ENCODE measurements at places on chromosomes 6 and 20. TPM values are rescaled to one million over a fixed set of nuclear protein-coding genes. Genes with fewer than 3 reads are reported as not detected.

DNA sequence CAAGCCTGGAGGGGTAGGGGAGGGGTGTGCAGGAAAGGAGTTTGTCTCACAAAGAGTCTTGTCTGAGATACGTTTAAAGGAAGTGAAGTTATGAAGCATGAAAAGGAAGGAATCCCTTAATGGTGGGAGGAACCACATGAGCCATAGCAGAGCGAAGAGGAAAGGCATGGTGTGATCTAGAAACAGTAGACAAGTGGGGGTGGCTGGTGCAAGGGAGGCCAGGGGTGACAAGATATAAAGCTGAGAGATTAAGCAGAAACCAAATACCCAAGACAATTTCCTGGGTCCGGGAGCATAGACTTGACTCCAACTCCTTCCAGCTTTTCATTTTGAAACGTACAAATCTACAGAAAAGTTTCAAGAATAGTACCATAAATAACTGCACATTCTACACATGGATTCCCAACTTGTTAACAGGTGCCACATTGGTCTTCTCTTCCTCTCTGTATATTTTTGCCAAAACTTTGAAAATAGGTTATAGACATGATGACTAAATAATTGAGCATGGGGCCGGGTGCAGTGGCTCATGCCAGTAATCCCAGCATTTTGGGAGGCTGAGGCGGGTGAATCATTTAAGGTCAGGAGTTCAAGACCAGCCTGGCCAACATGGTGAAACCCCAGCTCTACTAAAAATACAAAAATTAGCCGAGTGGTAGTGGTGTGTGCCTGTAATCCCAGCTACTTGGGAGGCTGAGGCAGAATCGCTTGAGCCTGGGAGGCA lies 211.6 kb downstream of the SLC24A3 start:
- no peak for DNase-seq

- no peak for DNase-seq
These were observed 28.8 kb upstream of the TLDC2 start for GRCh38 chr20:36847009-36847709.

Gene SOX18
- 102 TPM for total RNA-seq

Gene COX7A2
- 274 TPM for total RNA-seq

DNA sequence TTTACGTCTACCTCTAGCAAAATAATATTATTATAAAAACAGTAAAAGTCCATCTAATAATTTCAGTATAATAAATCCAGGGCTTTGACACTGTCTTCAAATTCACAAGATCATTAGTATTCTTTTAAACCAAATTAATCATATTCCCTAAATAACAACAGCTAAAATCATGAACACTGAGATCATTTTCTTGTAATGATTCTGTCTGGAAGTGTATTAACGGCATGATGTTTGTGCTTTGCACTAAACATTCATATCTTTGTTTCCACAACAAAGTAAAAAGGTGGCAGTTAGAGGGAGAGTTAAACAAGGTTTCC lies 18.8 kb downstream of the HIVEP2 start:
- DNase-seq = no peak

DNA sequence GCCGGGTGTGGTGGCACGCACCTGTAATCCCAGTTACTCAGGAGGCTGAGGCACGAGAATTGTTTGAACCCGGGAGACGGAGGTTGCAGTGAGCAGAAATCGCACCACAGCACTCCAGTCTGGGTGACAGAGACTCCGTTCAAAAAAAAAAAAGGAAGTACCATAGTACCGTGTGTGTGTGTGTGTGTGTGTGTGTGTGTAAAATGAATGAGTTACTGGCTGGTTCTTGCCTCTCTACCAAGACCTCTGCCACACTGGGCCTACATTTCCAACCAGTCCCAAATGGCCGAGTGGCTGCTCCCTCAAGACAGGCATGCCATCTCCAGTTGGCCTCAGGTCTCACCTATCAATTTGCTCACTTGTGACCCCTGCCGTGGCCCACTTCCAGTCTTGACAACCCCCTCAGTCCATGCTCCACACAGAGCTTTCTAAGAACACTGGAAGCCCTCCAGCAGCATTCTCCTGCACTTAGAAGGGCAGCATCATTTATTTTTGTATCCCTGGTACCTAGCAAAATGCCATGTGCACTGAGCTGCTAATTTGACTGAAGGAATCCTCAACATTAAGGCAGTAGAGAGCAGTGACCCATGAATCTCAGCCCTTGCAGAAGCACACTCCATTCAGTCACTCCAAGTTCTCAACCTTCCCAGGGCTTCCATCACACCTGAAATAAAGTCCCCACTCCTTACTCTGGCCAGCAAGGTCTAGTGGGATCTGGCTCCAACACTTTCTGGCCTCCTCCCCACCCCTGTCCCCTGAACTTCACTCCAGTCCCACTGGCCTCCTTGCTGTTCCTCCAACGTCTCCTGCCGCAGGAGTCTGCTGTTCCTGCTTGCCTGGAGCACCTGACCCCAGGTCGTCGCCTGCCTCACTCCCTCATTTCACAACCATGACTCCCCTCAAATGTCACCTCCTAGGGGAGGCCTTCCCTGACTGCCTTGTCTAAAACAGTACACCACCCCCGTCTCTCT lies 29.9 kb downstream of the COX4I2 start:
- no peak for DNase-seq

GRCh38 chr20:47350181-47350550 lies 6.3 kb downstream of the ZMYND8 start:
- no peak for DNase-seq

DNA sequence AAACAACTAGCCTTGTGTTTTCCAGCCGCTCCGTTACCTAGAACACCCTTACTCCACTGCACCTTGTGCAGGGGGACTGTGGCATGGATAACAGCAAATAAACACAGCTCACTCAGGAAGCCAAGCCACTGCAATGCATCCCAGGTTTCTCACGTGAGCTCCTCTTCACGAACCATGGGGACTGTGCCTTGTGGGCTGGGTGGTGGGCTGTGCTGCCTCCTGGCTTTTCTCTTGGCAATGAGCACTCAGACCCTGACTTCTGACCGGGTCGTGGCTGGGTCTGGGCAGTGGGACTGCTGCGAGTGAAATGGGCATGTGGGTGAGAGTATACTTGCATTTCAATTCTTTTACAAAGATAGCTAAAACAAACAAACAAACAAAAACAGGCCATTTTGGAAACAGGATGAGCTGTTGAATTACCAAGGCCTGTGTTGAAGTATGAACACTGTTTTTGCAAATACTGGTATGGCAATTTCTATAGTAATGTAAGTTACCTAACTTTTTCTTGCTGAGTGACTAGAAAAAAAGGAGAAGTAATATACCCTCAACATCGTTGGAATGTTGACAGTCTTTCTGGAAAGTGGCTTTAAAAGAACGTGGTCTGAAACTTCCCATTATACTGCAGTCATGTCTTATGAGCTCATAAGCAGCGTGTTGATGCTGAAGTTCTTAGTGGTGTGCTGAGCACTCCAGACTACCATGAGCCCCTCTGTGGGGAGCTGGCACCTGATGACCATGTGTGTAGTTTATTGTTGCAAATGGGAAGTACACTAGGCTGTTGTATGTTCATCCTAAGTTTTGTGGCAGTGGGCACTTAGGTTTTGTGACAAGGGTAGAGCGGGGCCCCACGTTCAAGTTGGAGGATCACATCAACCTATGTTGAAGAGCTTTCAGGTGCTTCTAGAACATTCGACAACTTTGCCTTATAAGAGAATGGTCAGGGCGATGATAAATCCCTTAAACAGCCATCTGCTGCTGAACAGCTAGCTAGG lies 120.4 kb downstream of the ARMC2 start:
- no peak for DNase-seq

Gene PNPLA1
- total RNA-seq = not detected

Gene CDYL
- total RNA-seq = 23.3 TPM

GRCh38 chr20:46299078-46299477 lies 9.2 kb downstream of the CDH22 start:
- no peak for DNase-seq

GRCh38 chr20:36881331-36881730 lies 5.4 kb downstream of the TLDC2 start:
- no peak for DNase-seq

Gene CGA
- total RNA-seq = not detected

Gene PAX1
- total RNA-seq = not detected

Gene SAMD3
- total RNA-seq = 1.1 TPM

- DNase-seq = no peak
These were observed 164.5 kb upstream of the RIPOR2 start for GRCh38 chr6:25100288-25100687.

GRCh38 chr6:2949121-2949520 lies 22.2 kb downstream of the SERPINB6 start:
- no peak for DNase-seq

Gene FAM83B
- total RNA-seq = 0.29 TPM

DNA sequence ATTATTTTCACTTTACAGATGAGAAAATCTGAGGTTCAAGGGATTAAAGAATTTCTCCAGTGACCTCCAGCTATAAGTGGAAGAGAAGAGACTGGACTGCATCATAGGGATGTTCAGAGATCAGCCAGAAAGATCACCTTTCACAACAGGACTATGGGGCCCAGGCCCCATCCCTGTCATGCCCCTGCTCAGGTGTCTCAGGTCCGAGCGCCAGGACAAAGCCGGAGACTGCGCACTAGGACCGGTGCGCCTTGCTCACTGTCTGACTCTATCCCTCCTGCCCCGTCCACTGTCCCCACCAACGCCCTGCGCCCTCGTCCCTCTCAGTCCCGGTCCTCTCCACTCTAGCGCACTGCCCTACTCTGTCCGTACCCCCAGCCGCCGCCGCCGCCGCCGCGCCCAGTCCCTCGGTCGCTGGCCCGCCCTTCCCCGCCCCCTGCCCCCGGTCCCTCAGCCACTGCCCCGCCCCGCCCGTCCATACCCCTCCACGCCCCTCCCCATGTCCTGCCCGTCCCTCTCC lies 521 bp upstream of the RAD21L1 start:
- DNase-seq = no peak

Gene ZNF335
- 12.5 TPM for total RNA-seq

DNA sequence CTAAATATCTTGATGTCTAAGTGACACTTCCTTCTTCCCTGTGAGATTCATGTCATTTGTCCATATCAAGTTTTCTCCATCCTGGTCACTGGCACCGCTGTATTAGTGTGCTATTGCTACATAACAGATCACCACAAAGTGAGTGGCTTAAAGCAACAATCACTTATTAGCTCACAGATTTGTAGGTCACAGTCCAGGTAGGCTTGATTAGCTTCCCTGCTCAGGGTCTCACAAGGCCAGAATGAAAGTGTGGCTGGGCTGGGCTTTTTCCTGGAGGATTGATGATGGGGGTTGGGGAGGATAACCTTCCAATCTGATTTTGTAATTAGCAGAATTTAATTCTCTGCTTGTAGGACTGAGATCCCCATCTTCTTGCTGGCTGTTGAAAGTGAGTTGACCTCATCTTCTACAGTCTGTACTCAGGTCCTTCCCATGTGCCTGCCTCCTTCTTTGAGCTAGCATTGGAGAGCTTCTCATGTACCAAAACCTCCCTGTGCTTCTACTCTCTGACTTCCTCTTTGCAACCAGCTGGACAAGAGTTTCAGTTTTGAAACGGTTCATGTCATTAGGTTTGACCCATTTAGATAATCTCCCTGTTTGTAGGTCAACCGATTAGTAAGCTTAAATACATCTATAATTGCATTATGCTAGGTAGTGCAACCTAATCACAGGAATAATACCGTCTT lies 152.4 kb upstream of the MAN1A1 start:
- no peak for DNase-seq

- no peak for DNase-seq
These were observed 16.0 kb downstream of the AKAP12 start for GRCh38 chr6:151255811-151256210.

Gene GABRR2
- 0.18 TPM for total RNA-seq

DNA sequence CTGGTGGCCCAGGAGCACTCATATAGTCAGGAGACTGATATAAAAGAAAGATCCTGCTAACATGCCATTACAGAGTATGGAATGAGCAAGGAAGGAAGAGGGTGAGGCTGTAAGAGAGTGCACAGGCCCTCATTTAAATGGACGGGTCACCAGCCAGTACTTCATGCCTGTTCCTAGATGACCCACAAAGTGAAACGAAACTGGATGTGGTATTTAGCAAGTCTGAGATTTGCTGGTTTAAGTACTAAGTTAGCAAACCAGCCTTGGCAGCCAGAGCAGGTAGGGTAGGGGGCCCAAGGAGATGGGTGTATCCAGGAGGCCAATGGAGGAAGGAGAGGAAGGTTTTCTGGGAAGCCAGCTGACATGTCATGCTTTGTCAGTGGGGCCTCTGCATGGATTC lies 15.9 kb downstream of the NT5E start:
- no peak for DNase-seq

Gene DOK5
- total RNA-seq = 1.5 TPM

Gene CAPN11
- total RNA-seq = 3.2 TPM

Gene ADA
- total RNA-seq = 35.6 TPM

- no peak for DNase-seq
These were observed 872.9 kb upstream of the GJE1 start for GRCh38 chr6:141259807-141260206.

DNA sequence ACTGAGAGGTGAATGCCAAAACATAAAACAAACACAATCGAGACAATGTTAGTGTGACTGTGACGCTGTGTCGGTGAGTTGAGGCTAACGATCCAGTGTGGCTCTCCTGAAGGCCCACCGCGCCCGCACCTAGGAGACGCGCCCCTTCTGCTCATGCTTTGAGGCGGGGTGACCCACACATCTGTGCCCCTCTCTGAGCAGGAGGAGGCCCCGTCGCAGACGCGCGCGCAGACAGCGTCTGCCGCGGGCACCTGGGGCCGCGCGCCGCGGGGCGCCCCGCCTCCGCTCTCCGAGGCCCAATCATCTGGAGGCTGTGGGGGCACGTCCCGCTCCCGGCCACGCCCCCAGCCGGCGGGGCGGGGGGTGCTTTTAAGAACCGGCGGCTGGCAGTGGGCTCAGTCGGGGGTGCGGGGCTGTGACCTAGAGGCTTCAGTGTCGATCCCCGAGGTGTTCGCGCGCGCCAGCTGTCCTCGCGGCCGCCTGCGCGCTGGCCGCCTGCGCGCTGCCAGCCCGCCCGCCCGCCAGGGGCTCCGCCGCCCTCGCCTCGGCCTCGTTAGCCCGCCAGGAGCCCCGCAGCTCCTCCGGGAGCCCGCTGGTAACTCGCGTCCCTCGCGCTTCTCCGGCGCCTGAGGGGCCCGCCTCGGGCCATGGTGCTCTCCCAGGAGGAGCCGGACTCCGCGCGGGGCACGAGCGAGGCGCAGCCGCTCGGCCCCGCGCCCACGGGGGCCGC lies at the start of gene SLC16A10:
SLC16A10 (plus strand) TSS at position 398 of the 730 bp plus-strand sequence; CDS start at position 648, 250 bp downstream.
- DNase-seq = no peak

Gene GTSF1L
- total RNA-seq = not detected

- no peak for DNase-seq
These were observed 52.4 kb downstream of the ANKS1A start for GRCh38 chr6:34941421-34941820.

DNA sequence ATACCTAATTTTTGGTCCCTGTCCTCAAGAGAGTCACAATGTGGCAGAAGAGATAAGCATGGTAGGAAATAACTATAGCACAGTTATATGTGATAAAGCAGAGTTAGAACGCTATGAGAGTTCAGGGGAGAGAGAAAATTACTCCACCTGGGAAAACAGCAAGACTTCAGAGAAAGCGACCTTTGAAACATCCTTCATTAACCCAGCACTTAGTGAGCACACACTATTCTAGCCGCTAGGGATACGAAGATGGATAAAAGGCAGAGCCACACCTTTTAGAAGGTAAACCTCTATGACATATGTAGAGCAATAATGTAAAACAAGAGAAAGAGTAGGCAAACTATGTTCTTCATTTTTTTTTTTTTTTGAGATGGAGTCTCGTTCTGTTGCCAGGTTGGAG lies 264.3 kb downstream of the PTPRK start:
- no peak for DNase-seq

Gene IMPG1
- not detected for total RNA-seq

- DNase-seq = no peak
These were observed 9.1 kb upstream of the SNX9 start for GRCh38 chr6:157813750-157814455.

Gene IL17F
- not detected for total RNA-seq
